Stimulated activated CD8-positive, alpha-beta memory T cell treated with anti-CD3 and anti-CD28 coated beads, Interleukin-4, amount 100 ng/mL, for 1 hour (primary cell): ENCODE measurements at places on chromosomes 11 and 22.

- DNase-seq: no peak
Observed at GRCh38 chr11:120413480-120413879, 77.3 kb downstream of the ARHGEF12 start.

DNA sequence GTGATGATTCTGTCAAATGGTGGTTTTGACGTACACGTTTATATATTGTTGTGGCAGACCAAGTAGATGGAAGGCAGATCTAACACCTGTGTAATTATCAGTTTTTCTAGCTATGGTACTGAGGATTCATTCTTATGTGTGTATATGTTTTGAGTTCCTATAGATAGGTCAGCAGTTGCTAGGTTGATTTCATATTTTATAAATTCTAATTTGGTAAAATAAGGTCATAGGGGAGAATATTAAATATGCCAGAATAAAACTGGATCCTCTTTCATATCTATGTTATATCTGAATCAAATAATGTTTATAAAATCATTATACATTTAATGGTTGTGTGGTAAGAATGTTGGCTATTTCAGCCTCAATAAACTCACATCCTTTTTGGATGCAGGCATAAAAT lies 27.6 kb downstream of the HIPK3 start:
- DNase-seq: no peak

DNA sequence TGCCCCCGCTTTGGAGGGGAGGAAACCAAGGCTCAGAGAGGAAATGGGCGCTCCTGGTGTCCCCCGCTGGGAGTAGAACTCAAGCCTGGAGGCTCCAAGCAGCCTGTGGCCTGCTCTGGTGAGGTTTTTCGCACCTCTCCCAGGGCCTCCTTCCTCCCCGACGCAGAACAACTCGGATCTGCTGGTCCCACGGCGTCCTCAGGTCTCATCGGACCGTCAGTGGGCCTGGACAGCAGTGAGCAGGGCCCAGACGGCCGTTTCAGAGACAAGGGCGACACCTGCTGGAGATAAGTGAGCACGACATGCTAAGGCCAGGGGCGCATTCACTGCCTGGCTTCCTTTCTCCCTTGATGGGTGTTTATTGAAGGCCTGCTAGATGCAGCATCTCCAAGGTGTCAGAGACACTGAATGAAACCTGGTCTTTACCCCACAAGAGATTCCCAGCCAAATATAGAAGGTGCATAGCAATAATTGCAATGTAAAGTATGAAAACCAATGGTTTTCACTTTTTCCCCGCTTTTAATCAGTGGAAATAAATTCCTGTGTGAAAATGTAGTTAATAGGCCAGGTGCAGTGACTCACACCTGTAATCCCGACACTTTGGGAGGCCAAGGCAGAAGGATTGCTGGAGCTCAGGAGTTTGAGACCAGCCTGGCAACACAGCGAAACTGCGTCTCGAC lies 26.9 kb upstream of the CD82 start:
- DNase-seq: peak; percentile 39

GRCh38 chr22:46581538-46582244 lies 38.5 kb upstream of the GRAMD4 start:
- no peak for DNase-seq

DNA sequence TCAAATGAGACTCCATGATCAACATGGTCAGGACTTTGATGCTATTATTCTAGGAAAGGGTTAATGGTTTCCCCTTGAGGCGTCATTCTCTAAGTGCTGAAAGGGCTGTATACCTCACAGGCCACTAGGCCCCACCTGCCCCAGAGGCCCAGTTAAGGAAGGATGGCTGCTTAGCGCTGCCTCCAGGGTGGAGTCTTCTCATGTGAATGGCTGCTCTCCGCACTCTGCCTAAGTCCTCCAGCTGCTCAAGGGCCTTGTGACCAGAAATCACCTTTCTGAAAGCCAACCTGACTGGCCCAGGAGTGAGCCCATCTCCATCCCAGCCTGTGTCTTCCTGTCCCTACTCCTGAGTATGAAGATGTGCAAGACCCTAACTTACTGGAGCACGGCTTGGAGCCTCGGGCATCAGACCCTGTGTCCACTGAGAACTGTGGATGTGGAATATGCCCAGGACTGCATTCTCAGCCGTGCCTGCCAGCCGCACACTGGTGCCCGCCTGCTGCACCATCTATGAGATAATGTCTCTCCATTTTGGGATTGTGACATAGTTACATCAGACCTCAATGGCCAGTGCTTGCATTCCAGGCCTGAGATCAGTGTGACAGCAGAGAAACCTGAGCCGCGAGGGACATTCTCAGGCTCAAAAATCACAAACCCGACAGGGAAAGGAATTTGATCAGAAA lies 51.0 kb downstream of the SNX19 start:
- DNase-seq: no peak

GRCh38 chr22:23032658-23033057 lies 37.7 kb upstream of the GNAZ start:
- no peak for DNase-seq

DNA sequence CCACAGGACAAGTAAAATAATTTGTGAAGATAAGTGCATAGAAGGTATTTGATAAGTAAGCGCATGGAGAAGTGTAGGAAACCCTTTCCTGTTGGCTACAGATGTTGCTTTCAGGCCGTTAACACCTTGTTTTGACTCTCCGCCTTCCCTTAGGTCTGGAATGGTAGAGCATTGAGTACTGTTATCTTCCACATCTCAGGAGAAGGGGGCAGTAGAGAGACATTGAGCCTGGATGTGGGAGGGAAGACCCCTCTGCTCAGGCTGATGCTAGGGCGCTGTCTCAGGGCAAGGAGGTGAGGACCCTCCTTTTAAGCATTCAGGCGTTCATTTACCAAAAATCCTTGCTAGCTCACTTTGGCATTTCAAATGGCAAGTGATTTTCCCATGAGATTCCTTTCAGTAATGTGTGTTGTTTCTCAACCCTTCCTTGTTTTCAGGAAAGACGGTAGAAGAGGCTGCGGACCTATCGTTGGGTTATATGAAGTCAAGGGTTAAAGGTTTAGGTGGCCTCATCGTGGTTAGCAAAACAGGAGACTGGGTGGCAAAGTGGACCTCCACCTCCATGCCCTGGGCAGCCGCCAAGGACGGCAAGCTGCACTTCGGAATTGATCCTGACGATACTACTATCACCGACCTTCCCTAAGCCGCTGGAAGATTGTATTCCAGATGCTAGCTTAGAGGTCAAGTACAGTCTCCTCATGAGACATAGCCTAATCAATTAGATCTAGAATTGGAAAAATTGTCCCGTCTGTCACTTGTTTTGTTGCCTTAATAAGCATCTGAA lies 27.0 kb upstream of the SCGB1A1 start:
- DNase-seq: no peak

DNA sequence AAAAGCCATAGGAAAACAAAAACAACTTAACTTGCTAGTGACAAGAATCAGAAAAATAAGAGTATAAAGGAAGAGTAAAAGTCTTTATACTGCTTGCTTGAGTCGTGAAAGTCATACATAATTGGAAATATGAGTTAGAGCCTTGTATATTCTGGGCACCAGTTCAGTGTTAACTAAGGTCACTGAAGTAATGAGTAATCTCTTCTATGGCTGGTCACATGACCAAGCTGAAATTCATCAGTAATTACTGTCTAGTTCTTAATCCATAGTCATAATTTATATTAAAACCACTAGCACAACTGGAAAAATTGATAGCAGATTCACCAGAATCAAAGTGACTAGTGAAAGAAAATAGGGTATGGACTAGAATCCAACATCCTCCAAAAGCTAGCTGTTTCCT lies 84.4 kb upstream of the SLC5A12 start:
- DNase-seq: no peak

DNA sequence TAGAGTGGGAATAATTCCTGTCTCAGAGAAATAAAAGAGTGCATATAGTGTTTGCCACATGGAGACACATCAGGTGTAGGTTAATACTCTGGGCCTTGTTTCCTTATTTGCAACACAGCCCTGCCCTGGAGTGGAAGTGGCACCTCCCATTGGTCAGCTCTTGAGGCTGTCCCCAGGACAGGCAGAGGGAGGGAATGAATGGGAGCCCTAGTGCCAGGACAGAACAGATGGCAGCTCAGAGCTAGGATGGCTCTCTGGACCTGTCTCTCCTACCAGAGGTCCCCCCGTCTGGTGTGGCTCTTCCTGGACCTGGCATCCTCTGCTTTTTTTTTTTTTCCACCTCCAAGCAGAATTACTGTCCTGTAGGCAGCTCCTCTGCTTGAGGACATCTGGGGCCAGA lies 35.6 kb downstream of the LIMK2 start:
- no peak for DNase-seq

DNA sequence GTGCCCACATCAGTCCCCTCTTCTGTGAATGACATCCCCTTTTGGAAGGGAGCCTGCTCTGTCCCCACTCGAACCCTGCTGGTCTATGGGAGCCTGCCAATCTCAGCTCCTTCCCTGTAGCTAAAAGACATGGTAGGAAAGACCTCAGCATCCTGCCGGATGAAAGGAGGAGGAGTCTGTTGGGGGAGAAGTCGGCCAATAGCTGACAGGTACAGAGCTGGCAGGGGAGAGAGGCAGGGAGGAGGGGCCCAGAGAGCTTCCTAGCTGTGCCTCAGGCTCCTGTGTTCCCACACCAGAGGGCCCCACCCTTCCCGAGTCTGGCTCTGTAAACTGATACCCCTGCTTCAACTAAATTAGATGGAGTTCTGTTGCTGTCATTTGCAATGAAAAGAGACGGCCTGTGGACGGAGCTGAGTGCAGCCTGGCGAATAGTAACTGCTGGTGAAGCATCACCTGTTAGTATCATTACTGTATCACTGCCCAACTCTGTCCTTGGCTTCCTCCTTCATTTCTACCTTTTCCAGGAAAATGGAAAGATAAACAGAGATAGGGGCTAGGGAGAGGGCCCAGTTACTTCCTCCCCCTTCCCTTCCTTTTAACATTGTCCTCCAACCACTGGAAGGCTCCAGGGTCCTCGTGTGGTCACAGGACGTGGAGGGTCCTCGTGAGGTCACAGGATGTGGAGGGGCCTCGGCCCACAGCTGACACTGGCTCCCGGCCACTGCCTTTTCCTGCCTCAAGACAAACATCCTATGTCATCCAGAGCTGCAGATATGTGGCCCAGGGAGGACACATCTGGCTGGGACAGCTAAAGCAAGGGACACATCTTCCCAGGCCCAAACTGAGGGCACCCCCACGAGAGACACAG lies 15.1 kb downstream of the FXYD6 start:
- no peak for DNase-seq
